ENCODE measurements at places on chromosomes 2 and 18.

DNA sequence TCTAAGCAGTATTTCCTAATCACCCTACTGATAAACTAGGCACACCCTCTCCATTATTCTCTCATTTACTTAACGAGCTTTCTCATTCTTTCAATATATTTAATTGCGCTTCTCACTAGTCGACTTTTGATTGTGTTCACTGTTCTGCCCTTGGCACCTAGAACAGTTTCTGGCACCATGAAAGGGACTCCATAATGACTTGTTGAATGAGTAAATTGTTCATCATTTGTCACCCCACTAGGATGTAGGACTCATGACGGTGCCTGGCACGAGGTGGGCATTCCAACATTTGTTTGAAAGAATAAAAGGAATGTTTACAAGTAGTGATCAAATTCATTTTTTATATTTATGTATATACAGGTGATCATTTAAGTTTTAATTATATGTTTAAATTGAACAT, 123.7 kb downstream of the DIS3L2 start:
- DNase-seq, result no peak

- DNase-seq, result no peak
These were observed 2.2 kb downstream of the TMEM18 start for GRCh38 chr2:675051-675450.

- no peak for DNase-seq
These were observed 67.3 kb downstream of the INPP4A start for GRCh38 chr2:98511981-98512380.

GRCh38 chr18:44502790-44503189, 177.9 kb upstream of the SETBP1 start:
- no peak for DNase-seq

GRCh38 chr2:219384083-219384713, 3.5 kb downstream of the DNPEP start:
- no peak for DNase-seq

DNA sequence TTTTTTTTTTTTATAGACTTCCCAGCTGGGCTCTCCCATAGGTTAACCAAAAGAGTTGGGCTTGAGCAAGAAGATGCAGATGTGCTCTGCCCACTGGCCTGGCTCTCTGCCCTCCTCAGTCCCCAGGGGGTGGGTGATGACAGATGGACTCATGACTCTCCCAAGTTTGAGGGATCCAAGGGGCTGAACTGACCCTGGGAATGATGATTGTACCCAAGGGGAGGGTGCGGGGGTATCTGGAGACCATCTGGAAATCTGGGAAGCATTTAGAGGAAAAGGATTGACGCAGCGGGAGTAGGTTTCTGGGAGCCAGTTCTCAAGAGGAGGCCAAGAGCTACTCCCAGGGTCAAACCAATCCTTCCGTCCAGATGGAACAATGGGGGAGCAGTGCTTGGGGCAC, 330.8 kb downstream of the CYP26B1 start:
- DNase-seq, result no peak

DNA sequence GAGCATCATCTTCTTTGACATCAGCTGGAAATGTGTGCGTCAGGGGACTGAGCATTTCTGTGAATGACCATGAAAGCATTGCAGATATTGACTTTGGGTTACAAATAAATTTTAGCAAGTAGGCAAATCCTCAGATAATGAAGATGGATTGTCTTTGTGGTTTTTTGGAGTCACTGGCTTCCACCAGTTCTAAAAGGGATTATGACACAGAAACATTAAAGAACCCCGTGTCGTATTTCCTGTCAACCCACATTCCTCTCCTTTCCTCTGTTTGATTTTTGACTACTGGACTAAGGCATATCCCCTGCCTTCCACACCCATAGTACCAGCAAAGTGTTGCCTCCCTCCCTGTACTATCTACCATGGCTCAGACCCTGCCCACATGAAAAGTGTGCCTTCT, 268.1 kb downstream of the MYO3B start:
- no peak for DNase-seq

DNA sequence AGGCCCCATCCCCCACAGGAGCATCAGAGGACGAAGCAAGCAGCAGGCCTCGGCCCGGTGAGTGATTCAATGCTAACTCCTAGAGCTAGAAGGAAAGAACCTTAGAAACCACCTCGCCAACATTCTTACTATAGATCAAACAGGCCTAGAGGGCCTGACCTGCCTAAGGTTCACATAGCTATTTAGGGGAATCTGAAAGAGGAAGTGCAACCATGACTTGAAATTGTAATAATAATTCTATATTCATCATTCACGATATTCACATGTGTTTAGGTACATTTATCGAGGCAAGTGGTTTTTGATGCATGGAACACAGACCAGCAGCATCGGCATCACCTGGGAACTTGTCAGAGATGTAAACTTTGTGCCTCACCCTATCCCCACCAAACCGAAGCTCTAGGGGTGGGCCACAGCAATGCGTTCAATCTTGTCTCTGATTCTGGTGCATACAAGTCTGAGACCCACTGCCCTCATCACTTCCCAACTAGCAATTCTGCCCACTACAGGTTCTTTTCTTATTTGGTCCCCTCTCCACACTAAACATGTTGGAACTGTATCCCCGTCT, 78.0 kb upstream of the DNMT3A start:
- peak; percentile 95 for DNase-seq

DNA sequence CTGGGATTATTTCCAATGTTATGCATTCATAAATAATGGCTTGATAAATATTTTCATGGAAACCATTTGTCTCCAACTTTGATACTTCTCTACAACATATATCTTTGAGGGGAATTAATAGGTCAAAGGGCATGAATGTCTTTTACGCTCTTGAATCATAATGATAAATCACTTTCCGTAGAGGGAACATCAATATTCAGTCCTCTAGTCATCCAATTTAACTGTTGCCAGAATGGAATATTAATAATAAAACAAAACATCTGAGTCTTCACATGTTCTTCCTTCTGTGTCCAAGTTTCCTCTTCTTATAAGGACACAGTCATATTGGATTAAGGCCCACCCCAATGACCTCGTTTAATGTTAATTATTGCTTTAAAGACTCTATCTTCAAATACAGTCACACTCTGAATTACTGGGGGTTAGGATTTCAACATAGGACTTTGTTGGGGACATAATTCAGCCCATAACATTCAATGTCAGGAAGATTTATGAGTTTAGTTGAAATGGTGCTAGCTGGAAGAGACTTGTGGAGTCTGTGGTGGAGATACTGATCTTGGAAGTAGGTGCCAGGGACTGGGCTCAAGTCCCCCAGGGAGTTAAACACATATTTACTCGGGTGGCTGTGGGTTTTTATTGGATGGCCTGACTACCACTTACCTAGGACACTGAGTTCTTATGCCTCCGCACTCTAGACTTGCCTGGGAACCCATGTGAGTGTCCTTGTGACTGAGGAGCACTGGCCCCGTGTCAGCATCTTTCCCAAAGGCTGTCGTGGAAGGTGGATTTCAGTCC, 85.0 kb upstream of the SEC11C start:
- DNase-seq, result no peak

DNA sequence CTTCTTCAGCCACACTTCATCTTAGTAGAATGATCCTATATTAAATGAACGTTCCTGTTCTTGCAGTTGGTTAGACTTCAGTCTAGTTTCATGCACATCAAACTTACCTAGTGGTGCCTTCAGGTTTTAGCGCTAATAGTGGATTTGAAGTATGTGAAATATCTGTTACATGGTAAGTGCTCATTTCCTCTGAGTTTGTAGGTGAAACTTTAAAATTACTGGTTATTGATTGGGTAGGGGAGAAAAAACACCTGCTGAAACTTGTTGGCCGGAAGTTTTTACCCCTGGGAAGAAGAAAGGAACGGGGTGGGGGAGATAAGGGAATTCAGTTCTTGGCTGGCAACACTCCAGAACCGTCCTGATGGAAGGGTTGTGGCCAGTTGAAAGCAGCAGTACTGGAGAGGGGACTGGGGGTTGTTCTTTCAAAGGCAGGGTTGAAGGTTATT, 112.8 kb downstream of the SPTBN1 start:
- DNase-seq, result peak; percentile 52

- no peak for DNase-seq
These were observed 3.3 kb downstream of the HES6 start for GRCh38 chr2:238236571-238236970.

DNA sequence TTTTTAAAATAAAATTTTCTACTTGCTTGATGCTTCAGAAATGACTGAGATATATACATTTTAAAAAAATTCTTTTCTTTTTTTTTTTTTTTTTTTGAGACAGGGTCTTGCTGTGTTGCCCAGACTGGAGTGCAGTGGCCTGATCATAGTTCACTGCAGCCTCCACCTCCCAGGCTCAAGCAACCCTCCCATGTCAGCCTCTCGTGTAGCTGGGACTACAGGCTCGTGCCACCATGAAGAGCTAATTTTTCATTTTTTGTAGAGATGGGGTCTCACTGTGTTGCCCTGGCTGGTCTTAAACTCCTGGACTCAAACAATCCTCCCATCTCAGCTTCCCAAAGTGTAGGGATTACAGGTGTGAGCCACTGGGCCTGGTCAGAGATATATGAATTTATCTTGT, 12.9 kb downstream of the CYS1 start:
- DNase-seq, result no peak

- peak; percentile 38 for DNase-seq
These were observed 2.4 kb upstream of the PROC start for GRCh38 chr2:127415593-127416505.

DNA sequence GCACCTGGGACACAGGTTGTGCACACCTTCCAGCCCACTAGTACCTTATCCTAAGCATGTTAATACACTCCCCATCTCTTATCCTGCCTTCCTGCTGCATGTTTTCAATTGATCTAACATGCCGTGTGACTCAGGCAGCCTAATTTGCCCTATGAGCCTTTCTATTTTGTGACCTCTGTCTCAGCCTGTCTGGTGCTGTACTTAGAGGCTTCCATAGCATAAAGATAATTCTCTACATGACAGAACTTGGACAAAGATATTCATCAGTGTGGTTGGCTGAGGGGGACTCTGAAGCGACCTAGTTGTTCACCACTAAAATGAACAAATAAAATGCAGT, 8.6 kb upstream of the TMEM37 start:
- no peak for DNase-seq

GRCh38 chr2:160411167-160411566, 82.4 kb downstream of the RBMS1 start:
- peak; percentile 34 for DNase-seq

DNA sequence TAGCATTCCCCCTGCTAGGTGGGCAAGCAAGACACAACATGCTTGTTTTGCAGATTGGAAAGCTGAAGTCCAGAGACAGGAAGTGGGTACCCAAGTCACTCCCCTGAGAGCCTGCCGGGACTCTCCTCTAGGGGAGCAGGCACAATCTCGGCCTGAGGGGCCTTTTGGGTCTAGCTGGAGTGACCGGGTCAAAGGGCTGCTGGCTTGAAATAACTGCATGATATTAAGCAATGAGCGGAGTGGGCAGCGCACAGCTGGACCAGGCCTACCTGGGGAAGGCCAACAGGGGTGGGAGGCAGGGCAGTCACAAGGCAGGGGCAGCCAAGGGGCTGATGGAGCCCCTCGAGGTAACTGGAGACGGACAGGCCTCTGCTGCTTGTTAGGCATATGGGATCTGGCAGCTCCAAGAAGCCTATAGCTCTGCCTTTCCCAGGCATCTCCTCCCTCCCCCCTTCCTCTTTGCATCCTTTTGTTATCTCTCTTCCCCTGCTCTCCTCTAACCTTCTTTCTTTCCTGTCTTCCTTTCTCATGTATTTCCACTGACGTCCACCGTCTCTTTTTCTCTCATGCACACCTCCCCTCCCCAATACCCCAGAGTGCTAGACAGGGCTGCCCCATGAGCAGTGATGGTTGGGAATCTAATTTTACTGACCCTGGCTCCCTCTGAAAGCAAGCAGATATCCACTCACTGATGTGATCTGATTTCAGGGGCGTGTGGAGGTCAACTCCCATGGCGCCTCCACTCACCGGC, 237.5 kb downstream of the LOXHD1 start:
- no peak for DNase-seq

GRCh38 chr18:47160256-47160655, 10.0 kb upstream of the HDHD2 start:
- DNase-seq, result no peak

DNA sequence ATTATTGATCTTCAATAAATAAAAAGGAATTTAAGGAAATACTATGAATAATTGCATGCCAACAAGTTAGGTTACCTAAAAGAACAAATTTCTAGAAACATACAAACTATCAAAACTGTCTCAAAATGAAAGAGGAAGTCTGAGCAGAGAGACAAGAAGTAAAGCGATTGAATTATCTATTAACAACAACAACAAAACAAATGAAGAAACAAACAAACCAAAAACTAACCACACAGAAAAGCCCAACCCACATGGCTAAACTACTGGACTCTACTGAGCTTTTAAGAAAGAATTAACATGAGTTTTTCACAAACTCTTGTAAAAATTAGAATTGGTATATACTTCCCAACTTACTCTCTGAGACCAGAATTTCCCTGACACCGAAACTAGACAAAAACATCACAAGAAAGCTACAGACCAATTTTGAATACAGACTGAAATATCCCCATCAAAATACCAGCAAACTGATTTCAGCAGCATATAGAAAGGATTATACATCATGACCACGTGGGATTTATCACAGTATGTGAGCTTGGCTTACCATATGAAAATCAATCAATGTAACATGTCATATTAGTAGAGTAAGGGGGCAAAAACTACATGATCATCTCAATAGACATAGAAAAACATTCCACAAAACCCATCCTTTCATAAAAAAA, 16.6 kb upstream of the GALNT1 start:
- DNase-seq, result no peak

DNA sequence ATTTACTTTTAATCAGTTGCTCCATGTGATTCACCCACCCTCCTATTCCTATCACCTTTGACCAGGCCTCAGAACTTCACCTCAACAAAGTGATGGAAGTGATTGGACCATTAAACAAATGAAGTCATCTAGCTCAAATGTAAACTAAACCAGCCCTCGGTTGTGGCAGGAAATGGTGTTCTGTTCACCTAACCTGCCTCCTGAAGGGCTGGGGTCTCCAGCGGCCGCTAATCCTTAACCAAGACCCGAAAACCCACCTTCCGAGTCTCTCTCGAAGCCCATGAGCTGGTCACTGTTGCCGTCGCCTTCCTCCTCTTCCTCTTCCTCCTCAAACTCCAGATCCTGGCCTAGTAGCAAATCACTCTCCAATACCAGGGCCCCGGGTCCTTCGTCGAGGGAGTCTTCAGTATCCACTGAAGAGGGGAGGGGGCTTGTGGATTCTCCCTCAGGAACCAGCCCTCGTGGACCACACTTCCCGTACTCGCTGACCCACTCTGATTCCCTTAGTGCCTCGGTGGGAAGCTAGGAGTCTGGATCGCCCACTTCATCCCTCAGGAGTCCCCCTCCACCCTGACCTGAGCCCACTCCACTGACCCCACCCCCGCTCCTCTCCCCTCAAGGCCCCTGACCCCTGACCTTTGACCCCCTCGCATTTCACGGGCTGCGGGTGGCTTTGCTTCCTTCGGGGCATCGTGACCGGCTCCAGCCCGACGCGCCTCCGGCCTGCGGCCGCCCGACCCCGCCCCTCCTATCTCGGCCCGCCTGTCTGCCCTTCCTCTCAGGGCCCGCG, 503 bp downstream of the ZNF513 start:
- peak; percentile 9 for DNase-seq

All from MM.1S (cell line).